MG63 (cell line): ENCODE measurements at places on chromosomes 2 and 18.

DNA sequence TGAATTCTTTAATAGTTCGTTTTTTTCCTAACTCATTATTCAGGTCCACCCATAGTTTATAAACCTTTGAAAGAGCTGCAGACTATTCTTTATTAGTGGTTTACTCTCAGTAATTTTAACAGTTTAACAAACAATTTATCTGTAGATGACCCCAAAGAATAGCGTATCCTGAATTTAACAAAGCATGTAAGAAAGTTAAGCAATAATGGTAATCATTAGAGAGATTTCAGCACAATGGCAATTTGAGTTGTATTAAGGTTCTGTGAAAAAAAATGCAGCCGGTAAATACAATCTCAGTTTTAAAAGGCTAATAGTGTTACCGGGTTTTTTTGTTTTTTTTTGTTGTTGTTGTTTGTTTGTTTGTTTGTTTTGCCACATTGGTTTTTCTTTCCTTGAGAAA is 40.3 kb downstream of the RBM45 start:
- DNase-seq, result no peak

DNA sequence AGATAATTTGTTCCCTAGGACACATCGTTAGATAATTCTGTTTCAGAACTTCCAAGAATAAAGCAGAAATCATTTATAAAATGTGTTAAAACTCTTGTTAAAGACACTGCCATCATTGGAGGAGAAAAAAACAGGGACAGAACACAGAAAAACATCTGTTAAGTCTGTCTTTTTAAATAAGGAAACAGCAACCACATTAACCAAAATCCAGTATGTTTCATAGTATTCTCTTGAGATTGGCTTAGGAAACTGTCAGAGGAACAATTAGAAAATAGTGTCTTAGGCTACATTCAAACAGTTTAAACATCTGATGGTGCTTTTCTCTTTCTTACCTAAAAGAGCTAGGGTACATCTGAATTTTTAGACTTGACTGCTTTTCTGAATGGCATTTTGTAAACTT is 81.6 kb downstream of the PMS1 start:
- DNase-seq, result no peak

GRCh38 chr2:9179572-9180201 is 26.9 kb upstream of the ASAP2 start:
- peak; percentile 93 for DNase-seq

- DNase-seq, result no peak
Measured at GRCh38 chr2:185433824-185434223, 304.8 kb upstream of the FSIP2 start.

DNA sequence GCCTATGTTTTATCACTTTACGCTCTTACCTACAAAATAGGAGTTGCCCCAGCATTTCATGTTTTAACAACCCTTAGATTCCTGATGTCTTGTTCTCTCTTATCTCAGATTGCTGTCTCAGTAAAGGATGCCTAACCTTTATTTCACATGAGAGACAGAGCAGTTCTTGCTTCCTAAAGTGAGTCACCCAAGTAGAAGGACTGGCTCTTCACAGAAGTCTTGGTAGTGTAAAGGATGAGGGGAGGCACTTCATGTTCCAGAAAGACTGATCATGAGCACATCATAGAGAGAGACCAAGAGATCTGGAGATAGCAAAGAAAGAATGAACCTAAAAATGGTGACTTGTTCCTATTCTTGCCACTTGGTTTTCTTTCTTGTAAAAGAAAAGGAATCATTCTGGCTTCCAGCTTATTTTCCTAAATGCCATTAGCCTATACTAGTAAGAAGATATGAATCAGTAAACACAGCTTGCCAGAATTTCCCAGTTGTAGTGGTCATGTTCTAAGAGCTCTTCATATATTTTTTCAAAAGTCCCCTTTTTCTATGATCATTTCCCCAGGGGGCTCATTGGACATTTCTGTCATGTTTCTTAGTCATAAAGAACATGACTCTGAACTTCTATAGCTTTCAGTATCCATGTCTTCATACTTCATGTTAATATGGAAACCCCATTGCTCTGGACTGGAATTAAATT is 54.9 kb downstream of the MAPRE2 start:
- no peak for DNase-seq

DNA sequence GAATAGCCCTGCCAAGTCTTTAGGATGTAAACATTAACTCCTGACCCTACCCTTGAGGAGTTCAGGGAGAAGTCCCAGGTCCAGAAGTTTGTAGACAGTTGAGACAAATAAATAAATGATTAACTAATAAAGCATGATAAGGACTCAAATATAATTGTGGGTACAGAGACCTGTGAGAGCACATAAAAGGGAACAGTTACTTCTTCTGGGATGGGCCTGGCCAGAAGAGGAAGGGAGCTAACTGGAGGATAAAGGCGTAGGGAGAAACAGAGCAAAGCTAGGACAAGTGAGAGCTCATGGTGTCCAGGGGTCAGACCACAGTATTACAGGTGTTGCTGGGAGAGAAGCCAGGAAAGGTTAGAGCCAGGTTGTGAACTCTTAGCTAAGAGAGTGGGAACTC is 3.0 kb downstream of the LCLAT1 start:
- no peak for DNase-seq

GRCh38 chr2:45192481-45192880 is 183.2 kb upstream of the SIX2 start:
- DNase-seq, result no peak
